ENCODE measurements at places on chromosomes 5 and 9.

- DNase-seq = no peak
Observed at GRCh38 chr9:120900824-120901223, 23.8 kb upstream of the PHF19 start.

DNA sequence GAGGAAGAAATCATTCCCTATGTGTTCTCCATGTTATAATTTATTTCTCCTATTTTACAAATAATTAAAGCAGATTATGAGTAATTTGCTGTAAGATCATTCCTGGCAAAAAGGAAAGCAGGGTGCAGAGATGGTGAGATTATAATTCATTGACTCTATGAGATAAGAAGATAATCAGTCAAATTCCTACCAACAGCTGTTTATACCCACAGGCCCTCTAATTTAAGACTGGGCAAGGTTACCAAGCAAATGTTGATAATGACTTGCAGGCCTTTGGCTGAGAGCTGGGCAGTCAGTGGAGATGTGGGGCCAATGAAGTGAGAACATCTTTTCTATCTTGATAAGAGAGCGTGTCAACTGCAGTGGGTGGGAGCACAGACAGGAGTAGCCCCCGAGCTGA is 222.7 kb downstream of the ICE1 start:
- no peak for DNase-seq

- DNase-seq = no peak
Observed at GRCh38 chr5:37015795-37016666, 139.5 kb downstream of the NIPBL start.

GRCh38 chr9:112059145-112059965 is 115.7 kb downstream of the SUSD1 start:
- peak; percentile 86 for DNase-seq

- no peak for DNase-seq
Observed at GRCh38 chr5:179800696-179801201, 5.9 kb downstream of the MGAT4B start.

DNA sequence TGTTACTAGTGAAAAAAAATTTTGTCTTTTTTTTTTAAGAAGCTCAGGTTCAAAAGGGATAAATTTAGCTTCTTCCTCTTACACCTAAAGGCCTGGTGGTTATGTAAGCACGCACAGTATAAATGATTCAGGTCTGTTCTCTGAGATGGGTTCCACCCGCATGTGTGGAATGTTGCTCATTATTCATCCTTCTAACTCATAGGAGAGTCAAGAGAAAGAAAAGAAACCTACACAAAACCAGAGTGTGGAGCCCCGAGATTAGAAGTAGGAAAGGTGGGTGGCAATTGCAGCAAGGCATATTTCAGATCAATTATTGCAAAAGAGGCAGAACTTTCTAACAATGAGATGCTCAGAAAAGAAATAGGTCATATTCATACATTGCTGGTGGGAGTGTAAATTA is 13.5 kb downstream of the PLAC8L1 start:
- no peak for DNase-seq

- no peak for DNase-seq
Observed at GRCh38 chr9:75000835-75001234, 27.3 kb downstream of the CARNMT1 start.

GRCh38 chr5:108143581-108143980 is 238.3 kb downstream of the FBXL17 start:
- no peak for DNase-seq

- DNase-seq = no peak
Observed at GRCh38 chr5:136686192-136686872, 321.0 kb upstream of the TRPC7 start.

DNA sequence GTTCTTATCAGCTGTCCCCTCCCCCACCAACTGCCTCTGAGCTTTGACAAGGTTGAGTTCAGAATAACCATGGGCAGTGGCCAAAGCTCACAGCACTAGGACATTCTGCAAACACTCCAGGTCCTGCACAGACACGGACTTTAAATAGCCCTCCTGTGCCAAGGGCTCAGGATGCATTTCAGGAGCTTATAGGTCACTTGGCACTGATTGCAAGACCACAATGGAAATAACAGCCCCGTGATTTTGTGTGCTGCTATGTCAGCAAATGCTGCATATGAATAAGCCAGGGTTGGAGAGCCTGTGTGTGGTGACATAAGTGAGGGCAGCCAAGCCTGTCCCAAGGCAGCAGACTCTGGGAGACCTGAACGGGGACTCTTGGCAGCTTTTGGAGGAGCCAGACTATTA is 150.7 kb downstream of the DMRT2 start:
- peak; percentile 94 for DNase-seq

DNA sequence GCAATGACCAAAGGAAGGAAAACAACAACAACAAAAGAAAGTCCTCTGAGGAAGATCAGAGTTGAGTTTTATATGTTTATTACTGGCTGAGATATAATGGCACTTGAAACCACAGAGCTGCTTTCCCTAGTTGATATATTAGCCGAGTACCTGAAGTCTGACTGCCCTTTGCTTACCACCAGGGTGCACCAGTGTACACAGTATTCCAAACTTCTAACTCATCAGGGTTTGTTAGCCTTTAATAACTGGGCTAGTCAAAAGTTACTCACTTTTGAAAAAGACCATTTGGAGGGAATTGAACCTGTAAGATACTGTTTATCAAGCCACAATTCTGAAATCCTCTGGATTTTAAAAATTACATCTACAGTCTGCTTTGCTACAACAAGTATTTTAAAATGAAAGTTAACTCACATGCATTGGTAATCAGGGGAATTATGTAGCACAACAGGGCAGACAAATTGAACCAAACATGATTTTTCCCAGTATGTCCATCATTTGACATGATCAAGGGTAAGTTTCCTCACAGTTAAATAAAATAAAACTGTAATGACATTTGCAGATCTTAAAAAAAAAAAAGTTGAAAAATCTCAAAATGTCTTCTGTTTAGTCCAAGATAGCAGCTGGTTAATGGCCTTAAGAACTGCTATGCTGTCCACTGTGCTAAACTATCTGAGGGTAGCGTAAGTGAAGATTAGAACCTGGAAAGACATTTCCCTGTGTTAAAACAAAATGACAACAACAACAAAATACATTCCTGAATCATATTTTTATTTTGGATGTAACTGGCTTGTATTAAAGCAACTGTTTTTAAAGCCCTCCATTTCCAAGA is 57.3 kb upstream of the C6 start:
- DNase-seq = peak; percentile 52

DNA sequence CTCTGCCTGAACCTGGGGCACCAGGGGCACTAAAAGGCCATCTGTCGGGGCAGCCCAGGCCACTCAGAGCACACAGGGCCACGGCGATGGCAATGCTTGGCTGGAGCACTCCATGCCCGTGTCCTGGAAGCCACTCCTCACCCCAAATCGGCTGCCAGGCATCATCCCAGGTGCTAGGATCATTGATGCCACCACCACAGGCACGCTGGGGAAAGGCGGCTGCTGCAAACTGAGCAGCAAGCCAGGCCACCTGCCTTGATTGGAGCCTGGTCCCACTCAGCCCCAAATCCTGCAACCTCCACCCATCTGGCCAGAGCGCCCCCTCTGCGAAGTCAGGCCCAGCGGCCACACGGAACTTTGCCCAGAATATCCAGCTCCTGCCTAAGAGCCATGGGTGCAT is 67.8 kb downstream of the DEPDC1B start:
- no peak for DNase-seq

DNA sequence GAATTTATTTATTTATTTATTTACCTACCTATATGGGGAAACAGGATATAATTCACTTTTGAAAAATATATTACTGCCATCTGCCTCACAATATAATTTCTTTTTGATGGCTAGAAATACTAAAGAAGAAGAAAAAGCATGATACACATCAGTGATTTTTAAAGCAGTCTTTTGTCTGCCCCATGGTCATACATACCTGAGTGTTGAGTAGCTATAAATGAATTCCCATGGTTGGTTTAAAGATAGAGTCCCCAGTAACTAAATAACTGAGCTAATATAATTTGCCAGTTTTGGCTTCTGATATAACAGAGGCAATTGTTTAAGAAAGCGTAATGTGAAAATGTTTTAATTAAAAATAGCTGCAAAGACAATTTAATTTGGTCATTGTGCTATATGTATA is 447.8 kb downstream of the PDE4D start:
- no peak for DNase-seq

DNA sequence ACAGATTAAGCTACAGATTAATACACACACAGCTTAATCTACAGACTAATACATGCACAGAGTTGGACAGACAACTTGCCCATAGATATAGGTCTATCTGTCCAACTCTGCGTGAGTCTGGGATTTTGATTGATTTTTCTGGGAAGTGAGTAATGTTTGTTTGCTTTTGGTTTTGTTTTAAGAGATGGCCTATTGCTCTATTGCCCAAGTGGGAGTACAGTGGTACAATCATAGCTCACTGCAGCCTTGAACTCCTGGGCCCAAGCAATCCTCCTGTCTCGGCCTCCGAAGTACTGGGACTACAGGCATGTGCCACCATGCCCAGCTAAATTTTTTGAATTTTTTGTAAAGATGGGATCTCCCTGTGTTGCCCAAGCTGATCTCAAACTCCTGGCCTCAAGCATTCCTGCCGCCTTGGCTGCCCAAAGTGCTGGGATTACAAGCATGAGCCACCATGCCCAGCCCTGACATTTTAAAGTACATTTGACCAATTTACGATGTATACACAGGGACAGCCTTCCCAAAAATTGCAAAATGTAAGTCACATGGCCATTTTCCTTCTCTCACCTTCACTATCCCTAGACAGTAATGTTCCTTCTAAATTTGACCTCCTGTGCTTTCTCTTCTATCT is 50.8 kb downstream of the PAPPA start:
- no peak for DNase-seq

DNA sequence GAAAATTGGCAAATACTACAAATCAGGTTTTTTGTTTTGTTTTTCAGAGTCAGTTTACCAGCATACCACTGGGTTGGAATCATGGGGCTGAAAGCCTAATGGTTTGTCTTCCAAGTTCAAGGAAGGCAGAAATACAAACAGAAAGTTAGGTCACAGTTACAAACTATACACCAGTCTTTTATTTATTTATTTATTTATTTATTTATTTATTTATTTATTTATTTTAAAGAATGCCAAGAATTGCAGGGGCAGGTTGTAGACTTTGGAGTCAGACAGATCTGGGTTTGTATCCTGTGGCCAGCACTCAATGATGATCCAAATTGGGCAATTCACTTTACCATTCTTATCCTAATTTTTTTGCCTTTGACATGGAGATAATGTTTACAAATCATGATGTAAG is 353.9 kb downstream of the ASTN2 start:
- no peak for DNase-seq

GRCh38 chr5:143102411-143102810 is 301.1 kb downstream of the NR3C1 start:
- DNase-seq = no peak

GRCh38 chr5:11139217-11139865 is 378.3 kb upstream of the DAP start:
- DNase-seq = no peak

GRCh38 chr5:53029608-53030007 is 40.5 kb downstream of the ITGA2 start:
- no peak for DNase-seq

GRCh38 chr9:115957585-115957984 is 196.0 kb upstream of the PAPPA start:
- no peak for DNase-seq

DNA sequence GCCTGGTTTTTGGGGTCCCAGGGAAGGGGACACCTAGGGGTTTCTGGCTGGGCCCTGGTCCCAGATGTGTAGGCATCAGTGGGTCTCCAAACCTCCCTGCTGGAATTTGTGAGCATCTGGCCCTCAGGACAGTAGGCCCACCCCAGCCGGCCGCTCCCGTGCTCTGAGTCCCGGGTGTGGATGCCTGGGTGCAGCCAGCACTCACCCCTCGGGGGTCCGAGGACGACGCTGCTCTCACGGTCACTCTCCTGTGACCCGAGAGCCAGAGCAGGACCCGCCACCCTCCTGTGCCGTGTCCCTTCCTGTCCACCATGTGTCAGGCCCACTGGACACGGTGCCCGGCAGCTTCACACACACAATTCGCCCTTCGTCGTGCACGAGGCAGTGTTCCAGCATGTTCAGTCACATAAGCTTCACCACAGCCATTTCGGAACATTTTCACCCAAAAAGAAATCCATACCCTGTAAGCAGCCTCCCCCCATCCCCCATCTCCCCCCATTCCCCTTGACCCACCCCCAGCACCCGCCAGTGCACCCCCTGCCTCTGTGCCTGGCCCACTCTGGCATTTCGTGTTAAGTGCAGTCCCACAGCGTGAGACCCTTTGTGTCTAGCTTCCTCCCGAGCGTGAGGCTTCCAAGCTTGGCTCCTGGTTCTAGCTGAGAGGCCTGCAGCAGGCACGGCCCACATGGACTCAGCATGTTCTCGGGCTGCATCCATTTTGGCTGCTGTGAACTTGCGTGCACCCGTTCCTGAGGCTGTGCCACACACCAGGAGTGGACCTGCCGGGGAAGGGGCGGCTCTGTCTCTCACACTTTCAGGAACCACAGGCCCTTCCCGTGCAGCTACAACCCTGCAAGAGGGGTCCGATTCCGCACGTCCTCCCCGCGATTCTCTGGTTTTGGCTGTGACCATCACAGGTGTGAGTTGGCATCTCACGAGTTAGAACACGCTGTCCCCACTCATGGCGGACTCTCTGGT is 40.5 kb downstream of the NKD2 start:
- no peak for DNase-seq

- no peak for DNase-seq
Observed at GRCh38 chr9:111969061-111969460, 72.4 kb downstream of the UGCG start.

DNA sequence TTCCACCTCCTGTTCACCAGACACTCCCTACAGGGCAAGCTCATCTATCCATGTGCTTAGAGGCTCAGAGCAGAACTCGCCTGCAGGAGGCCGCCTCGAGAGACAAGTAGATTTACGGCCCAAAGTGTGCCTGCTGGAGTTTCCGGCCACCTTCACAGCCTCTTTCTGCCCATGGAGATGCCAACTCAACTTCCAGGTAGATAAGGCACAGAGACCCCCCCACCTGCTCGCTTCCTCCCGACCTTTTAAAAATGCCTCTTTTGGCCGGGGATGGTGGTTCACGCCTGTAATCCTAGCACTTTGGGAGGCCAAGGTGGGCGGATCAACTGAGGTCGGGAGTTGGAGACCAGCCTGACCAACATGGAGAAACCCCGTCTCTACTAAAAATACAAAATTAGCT is 46.6 kb downstream of the EXD3 start:
- DNase-seq = no peak

- no peak for DNase-seq
Observed at GRCh38 chr5:24381861-24382489, 262.8 kb downstream of the CDH10 start.

DNA sequence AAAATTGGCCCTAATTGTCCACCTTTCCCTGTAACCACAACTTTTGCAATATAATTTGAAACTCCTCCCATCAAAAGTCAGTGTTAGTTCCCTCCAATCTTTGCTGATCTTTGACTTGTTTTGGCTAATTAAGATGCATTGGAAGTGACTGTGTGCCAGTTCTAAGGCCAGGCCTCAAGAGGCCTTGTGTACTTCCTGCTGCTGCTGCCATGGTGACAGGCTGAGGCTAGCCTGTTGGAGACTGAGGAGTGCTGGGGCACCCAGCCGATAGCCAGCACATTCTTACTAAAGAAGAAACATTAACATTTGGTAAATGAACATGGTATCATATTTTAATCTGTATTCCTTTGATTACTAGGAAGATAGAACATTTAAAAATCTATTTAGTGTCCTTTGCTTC is 86.5 kb downstream of the SREK1 start:
- no peak for DNase-seq
